H9 (cell line): ENCODE measurements at places on chromosomes 6 and 20. TPM values are rescaled to one million over a fixed set of nuclear protein-coding genes. Genes with fewer than 3 reads are reported as not detected.

SLC44A4 gene
- 3.3 and 3.8 TPM in 2 replicates for total RNA-seq

PLCG1 gene
- 161 and 171 TPM in 2 replicates for total RNA-seq

SPDEF gene
- total RNA-seq, result 0.15 and 0.22 TPM in 2 replicates

BCAS1 gene
- total RNA-seq, result 0.15 and 0.37 TPM in 2 replicates

LST1 gene
- not detected in 2 replicates for total RNA-seq

KCNB1 gene
- 0.42 and 0.68 TPM in 2 replicates for total RNA-seq

IL17F gene
- not detected in 2 replicates for total RNA-seq

SIRPB2 gene
- not detected in 2 replicates for total RNA-seq

HS3ST5 gene
- total RNA-seq, result 11.6 and 14.4 TPM in 2 replicates

DEFB132 gene
- total RNA-seq, result not detected in 2 replicates

RRAGD gene
- 8.3 and 10.6 TPM in 2 replicates for total RNA-seq

FNDC1 gene
- 0.24 TPM in 2 replicates for total RNA-seq

SULF2 gene
- 30.9 and 31.2 TPM in 2 replicates for total RNA-seq

DSN1 gene
- 20.6 and 22.8 TPM in 2 replicates for total RNA-seq

RNF182 gene
- 3.5 and 3.7 TPM in 2 replicates for total RNA-seq

STX11 gene
- total RNA-seq, result 0.11 and 0.22 TPM in 2 replicates

COL21A1 gene
- total RNA-seq, result 1.4 and 1.8 TPM in 2 replicates

CST4 gene
- total RNA-seq, result not detected in 2 replicates

BPHL gene
- total RNA-seq, result 48.7 and 50.2 TPM in 2 replicates

LY6G5C gene
- 1.8 and 2.2 TPM in 2 replicates for total RNA-seq

PI3 gene
- total RNA-seq, result not detected in 2 replicates

SRSF12 gene
- 7.5 and 7.6 TPM in 2 replicates for total RNA-seq

DEFB113 gene
- total RNA-seq, result not detected in 2 replicates

FAM8A1 gene
- 11.0 and 11.7 TPM in 2 replicates for total RNA-seq

CCHCR1 gene
- total RNA-seq, result 42.7 and 45.5 TPM in 2 replicates

ANKEF1 gene
- total RNA-seq, result 8.3 and 9.7 TPM in 2 replicates

PLA2G7 gene
- total RNA-seq, result 1.7 and 1.8 TPM in 2 replicates

PRICKLE4 gene
- total RNA-seq, result 0.68 and 0.70 TPM in 2 replicates

GSTA1 gene
- total RNA-seq, result not detected in 2 replicates

ABHD16B gene
- total RNA-seq, result not detected in 2 replicates

RIN2 gene
- 1.0 and 1.1 TPM in 2 replicates for total RNA-seq

CST3 gene
- total RNA-seq, result 77.2 and 81.9 TPM in 2 replicates

RWDD2A gene
- 2.9 and 3.2 TPM in 2 replicates for total RNA-seq

FAM184A gene
- total RNA-seq, result 10.4 and 11.4 TPM in 2 replicates
